ENCODE measurements at places on chromosomes 7 and 10. TPM values are rescaled to one million over a fixed set of nuclear protein-coding genes. Genes with fewer than 3 reads are reported as not detected.

DNA sequence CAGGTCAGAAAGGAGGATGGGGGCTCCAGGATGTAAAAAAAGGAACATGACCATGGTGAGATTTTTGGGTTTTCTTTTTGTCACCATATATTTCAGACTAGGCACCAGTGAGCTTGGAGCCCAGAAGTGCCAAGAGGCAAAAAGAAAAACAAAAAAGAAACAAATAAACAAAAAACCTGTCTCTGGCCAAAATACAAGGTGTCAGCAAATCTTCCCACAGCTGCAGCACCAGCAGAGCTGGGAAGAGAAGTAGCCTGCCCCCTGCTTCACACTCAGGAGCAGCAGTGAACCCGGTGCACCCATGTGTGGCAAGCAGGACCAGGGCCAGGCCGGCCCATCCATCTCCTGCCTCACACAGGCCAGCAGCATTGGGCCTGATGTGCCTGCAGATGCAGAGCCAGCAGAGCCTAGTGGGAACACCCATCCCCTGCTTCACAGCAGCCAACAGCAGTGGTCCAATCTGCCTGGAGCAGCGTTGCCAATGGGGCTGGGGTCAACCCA, 34.7 kb upstream of the C10orf71 start:
- no peak overlapping the region for H3K27ac ChIP-seq
- H3K27me3 ChIP-seq: peaks cover 24% of the 10 kb centered on the region

DNA sequence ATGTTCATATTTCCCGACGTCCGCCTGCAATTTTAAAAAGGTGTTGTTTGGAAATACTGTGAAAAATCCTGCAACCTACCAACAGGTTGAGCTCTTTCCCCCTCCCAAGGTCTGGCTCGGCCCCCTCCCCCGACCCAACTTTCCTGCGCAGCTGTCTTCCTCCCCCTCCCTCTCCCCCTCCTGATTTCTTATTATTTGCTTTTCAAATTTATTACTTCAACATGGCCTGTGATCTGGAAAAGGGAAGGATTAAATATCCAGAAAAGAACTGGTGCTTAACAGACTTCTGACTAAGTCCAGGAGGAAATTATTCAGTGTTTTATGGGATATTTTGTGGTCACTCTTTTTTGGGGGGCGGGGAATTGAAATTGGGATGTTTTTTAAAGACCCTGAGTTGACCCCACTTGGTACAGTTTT, 2.4 kb downstream of the ARID5B start:
- no peaks in the 10 kb centered on the region for H3K27me3 ChIP-seq
- peaks cover 27% of the 10 kb centered on the region for H3K4me1 ChIP-seq
- peaks cover 3% of the 10 kb centered on the region for H3K36me3 ChIP-seq
- H3K4me3 ChIP-seq: peak overlapping the region; percentile 91
- peak overlapping the region; percentile 96 for H3K27ac ChIP-seq

DNA sequence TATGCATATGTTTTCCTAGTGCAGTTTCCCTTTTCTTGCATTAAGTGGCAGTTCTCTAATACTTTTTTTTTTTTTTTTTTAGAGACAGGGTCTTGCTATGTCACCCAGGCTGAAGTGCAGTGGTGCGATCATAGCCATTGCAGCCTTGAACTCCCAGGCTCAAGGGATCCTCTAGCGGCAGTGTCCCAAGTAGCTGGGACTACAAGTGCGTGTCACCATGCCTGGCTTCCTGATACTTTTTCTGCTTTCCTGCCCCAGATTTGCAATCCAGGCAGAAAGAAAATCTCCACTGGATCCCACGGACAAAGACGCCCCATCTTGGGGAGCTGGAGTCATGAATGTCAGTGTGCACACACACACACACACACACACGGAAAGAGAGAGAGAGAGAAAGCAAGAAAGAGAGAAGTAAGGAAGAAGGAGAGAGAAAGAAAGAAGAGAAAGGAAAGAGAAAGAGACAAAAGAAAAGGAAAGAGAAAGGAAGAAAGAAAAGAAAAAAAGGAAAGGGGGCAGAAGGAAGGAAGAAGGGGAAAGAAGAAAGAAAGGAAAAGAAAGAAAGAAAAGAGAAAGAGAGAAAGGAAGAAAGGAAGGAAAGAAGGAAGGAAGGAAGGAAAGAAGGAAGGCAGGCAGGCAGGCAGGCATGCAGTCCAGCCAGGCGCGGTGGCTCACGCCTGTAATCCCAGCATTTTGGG, 37.5 kb upstream of the OCM2 start:
- no peak overlapping the region for H3K27ac ChIP-seq
- H3K27me3 ChIP-seq: peaks cover 6% of the 10 kb centered on the region
- no peak overlapping the region for H3K4me3 ChIP-seq
- no peak for DNase-seq
- H3K4me1 ChIP-seq: no peaks in the 10 kb centered on the region

- no peak overlapping the region for H3K27ac ChIP-seq
- peak; percentile 69 for DNase-seq
- H3K4me3 ChIP-seq: no peak overlapping the region
- no peaks in the 10 kb centered on the region for H3K36me3 ChIP-seq
- peaks cover 45% of the 10 kb centered on the region for H3K4me1 ChIP-seq
- peaks cover 21% of the 10 kb centered on the region for H3K27me3 ChIP-seq
Observed at GRCh38 chr10:44198780-44199097, 186.2 kb downstream of the CXCL12 start.

- DNase-seq: no peak
- H3K27ac ChIP-seq: peak overlapping the region; percentile 31
- peaks cover 20% of the 10 kb centered on the region for H3K4me1 ChIP-seq
- peaks cover 39% of the 10 kb centered on the region for H3K36me3 ChIP-seq
- no peak overlapping the region for H3K4me3 ChIP-seq
Observed at GRCh38 chr10:5776136-5776880, 36.9 kb downstream of the GDI2 start.

DNA sequence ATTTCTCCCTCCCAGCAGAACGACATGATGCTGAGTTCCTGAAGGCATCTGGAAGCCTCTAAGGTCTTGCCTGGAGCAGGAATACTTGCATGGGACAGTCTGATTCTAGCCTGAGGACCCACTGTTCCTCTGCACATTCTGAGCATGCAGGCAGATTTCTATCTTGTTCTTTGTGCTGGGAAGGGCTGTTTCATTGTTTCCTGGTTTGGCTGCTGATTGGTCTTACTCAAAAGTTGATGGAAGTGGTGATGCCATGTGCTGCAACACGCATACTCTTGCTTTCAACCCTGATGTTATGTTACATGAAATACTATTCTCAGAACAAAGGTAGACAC, 307.0 kb downstream of the GATA3 start:
- H3K27me3 ChIP-seq: no peaks in the 10 kb centered on the region
- no peaks in the 10 kb centered on the region for H3K36me3 ChIP-seq
- no peaks in the 10 kb centered on the region for H3K4me1 ChIP-seq
- no peak for DNase-seq

GRCh38 chr7:99504281-99504602, 220 bp upstream of the ZKSCAN5 start:
- peaks cover 35% of the 10 kb centered on the region for H3K4me1 ChIP-seq
- no peak for DNase-seq

DNA sequence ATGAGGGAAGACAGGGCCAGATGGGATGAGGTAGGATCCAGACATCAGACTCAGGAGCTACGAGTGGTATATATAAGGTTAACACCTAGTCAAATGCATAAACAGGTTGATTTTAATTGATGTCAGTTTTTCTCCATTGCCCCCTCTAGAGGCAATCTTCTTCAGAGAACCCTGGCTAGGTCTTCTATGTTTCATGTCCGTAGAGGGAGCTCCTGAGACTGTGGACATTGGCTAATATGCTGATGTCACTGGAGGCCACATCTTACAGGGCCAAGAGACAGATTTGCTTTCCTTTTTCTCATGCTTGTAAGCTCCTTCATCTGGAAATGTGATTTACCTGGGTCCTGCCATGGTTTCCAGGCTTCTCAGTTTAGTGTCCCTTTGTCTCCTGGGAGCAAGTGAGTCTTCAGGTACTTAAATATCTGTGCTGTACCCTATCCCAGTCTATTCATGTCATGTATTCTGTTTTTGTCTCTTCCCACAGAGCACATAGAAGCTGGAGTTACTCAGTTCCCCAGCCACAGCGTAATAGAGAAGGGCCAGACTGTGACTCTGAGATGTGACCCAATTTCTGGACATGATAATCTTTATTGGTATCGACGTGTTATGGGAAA, 161.6 kb upstream of the PRSS1 start:
- H3K36me3 ChIP-seq: no peaks in the 10 kb centered on the region
- DNase-seq: no peak
- H3K4me1 ChIP-seq: peaks cover 21% of the 10 kb centered on the region
- no peaks in the 10 kb centered on the region for H3K27me3 ChIP-seq

DNA sequence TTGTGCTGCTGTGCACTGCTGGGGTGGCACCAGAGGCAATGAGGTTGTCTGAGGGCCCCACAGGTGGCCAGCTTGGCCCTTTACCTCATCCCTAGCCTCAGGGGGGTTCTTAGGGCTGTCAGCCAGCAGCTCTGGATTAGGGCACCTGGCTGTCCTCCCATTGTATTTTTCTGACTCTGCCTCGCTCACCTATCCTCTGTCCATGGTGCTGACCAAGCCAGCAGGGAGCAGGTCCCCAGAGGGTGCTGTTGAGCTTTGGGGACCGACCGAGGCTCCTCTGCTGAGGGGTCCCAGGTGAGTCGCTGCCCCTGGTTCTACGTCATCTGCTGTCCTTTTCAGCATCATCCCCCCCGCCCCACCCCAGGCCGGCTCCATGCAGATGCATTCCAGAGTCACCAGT, 32.1 kb upstream of the ZNF735 start:
- no peaks in the 10 kb centered on the region for H3K27me3 ChIP-seq
- DNase-seq: no peak
- H3K4me3 ChIP-seq: no peak overlapping the region
- H3K27ac ChIP-seq: no peak overlapping the region

GRCh38 chr7:133584956-133585668, 332.2 kb downstream of the EXOC4 start:
- peaks cover 51% of the 10 kb centered on the region for H3K4me1 ChIP-seq
- no peak for DNase-seq
- H3K27me3 ChIP-seq: no peaks in the 10 kb centered on the region
- H3K36me3 ChIP-seq: peaks cover 6% of the 10 kb centered on the region
- H3K27ac ChIP-seq: peak overlapping the region; percentile 83

DNA sequence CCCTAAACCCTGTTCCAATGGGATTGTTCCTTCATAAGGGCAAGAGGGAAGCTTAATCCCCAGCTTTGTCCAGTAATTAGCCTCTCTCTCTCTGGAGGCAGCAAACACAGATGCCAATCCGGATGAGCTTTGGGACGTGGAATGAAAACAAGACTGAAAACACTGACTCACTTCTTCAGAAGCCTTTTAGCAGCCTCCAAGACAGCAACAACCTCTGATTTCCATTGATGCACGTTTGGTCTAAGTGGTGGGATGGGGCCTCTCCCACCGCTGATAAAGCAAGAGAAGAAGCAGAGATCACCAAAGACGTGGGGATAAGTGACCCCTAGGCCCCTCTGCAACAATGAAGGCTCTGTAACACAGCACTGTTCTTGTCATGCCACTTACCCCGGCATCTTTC, 5.8 kb upstream of the GFRA1 start:
- H3K4me3 ChIP-seq: no peak overlapping the region
- H3K36me3 ChIP-seq: no peaks in the 10 kb centered on the region
- no peaks in the 10 kb centered on the region for H3K27me3 ChIP-seq
- no peak for DNase-seq
- no peak overlapping the region for H3K27ac ChIP-seq

GRCh38 chr10:87544721-87545120, 40.0 kb downstream of the MINPP1 start:
- peaks cover 36% of the 10 kb centered on the region for H3K4me1 ChIP-seq
- H3K36me3 ChIP-seq: peaks cover 34% of the 10 kb centered on the region

DNA sequence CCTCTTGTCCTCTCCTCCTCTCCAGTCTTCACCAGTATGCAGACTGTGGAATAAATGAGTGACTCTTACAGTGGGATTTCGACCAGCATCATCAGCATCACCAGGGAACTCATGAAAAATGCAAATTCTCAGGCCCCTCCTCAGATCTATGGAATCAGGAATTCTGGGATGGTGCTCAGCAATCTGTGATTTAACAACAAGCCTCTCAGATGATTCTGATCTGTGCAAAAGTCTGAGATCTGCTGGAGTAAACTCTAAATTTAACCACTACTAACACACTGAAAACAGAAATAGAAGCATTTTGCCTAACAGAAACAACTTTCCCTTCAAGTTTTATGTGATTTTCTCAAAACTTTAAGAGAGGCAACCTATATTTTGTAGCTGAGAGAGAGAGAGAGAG, 124.8 kb upstream of the FAM3C start:
- no peak overlapping the region for H3K27ac ChIP-seq
- no peaks in the 10 kb centered on the region for H3K27me3 ChIP-seq
- H3K36me3 ChIP-seq: no peaks in the 10 kb centered on the region
- H3K4me3 ChIP-seq: no peak overlapping the region
- DNase-seq: no peak
- H3K4me1 ChIP-seq: peaks cover 12% of the 10 kb centered on the region

RSU1 gene
- total RNA-seq: 99.0 TPM

CRYGN gene
- total RNA-seq: not detected

MBL2 gene
- not detected for total RNA-seq

HDAC9 gene
- 0.81 TPM for total RNA-seq

CLRN3 gene
- not detected for total RNA-seq

All from osteocyte (in vitro differentiated cells).